Ureter (tissue), 1 donor: ENCODE measurements at places on chromosomes 5 and 9. TPM values are rescaled to one million over a fixed set of nuclear protein-coding genes. Genes with fewer than 3 reads are reported as not detected.

Gene SOHLH1
- total RNA-seq, result not detected

Gene LRRC19
- not detected for total RNA-seq

Gene FST
- total RNA-seq, result 6.6 TPM

Gene PAEP
- not detected for total RNA-seq

Gene OTP
- total RNA-seq, result not detected

Gene SPINK7
- not detected for total RNA-seq

Gene HACD4
- 4.1 TPM for total RNA-seq

Gene KCNIP1
- total RNA-seq, result not detected

Gene C9
- not detected for total RNA-seq

Gene OR13J1
- not detected for total RNA-seq

Gene IPO11
- total RNA-seq, result 48.9 TPM

Gene CARD6
- 17.1 TPM for total RNA-seq

Gene HTR1A
- 1.8 TPM for total RNA-seq

Gene HRCT1
- total RNA-seq, result 7.2 TPM

Gene NUTM2F
- total RNA-seq, result not detected

Gene ABCA1
- 33.4 TPM for total RNA-seq

Gene GDNF
- total RNA-seq, result not detected

Gene PFN3
- total RNA-seq, result not detected

Gene CCL27
- 0.68 TPM for total RNA-seq

Gene ISCA1
- total RNA-seq, result 30.6 TPM

Gene SMIM3
- 23.1 TPM for total RNA-seq

Gene ORM2
- not detected for total RNA-seq

Gene ELOVL7
- total RNA-seq, result 16.7 TPM

Gene MAMDC4
- total RNA-seq, result 10.7 TPM

Gene SHISAL2B
- not detected for total RNA-seq

Gene SLC46A2
- total RNA-seq, result 4.2 TPM

Gene STARD4
- 8.9 TPM for total RNA-seq

Gene STKLD1
- total RNA-seq, result 0.75 TPM

Gene MATR3
- 259 TPM for total RNA-seq

Gene PCDHGC5
- 2.8 TPM for total RNA-seq

Gene FBP1
- 231 TPM for total RNA-seq

Gene TNFSF8
- 1.5 TPM for total RNA-seq

Gene HK3
- 5.6 TPM for total RNA-seq

Gene GKAP1
- total RNA-seq, result 9.5 TPM

Gene TAF11L5
- not detected for total RNA-seq

Gene NRG2
- 13.9 TPM for total RNA-seq

Gene LPAR1
- 67.6 TPM for total RNA-seq

Gene UAP1L1
- 12.7 TPM for total RNA-seq

Gene CAVIN4
- total RNA-seq, result 0.52 TPM

Gene KIAA1191
- 115 TPM for total RNA-seq

Gene PCDHGA11
- 5.1 TPM for total RNA-seq

Gene GRXCR2
- total RNA-seq, result not detected

Gene C5orf58
- total RNA-seq, result not detected

Gene SVEP1
- total RNA-seq, result 19.7 TPM
